Activated CD4-positive, alpha-beta T cell treated with anti-CD3 and anti-CD28 coated beads for 1 hour (primary cell): ENCODE measurements at places on chromosomes 1 and 21.

DNA sequence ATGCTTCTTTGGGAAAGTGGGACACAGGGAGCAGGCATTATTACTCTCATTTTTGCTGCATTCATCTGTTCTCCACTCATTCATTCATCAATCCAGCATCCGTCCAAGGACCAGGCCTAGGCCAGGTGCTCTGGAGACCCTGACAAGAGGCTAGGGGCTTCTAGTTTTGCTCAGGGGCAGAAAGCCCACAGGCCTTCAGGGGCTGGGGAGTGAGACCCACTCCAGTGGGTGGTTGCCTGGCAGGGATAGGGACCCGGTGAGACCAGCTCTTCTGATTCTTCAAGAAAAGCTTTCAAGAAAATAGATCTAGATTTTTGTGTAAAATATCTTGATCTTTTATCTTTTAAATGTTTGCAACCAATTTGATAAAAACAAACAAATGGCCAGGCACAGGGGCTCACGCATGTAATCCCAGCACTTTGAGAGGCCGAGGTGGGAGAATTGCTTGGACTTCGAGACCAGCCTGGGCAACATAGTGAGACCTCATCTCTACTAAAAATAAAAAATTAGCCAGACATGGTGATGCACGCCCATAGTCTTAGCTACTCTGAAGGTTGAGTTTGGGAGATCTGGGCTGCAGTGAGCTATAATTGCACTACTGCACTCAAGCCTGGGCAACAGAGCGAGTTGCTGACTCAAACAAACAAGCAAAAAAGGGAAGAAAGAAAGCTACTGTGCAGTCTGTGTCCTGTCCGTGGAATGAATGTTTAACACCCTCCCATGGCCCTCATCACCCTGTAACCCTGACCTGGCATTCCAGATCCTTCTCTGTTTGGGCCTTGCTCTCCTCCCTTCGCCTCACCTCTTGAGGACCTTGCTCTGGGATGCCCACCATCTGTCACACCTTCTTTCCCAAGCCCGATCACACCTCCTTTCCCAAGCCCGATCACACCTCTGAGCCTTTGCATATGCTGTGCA is 17.3 kb upstream of the LRP8 start:
- no peak for DNase-seq

DNA sequence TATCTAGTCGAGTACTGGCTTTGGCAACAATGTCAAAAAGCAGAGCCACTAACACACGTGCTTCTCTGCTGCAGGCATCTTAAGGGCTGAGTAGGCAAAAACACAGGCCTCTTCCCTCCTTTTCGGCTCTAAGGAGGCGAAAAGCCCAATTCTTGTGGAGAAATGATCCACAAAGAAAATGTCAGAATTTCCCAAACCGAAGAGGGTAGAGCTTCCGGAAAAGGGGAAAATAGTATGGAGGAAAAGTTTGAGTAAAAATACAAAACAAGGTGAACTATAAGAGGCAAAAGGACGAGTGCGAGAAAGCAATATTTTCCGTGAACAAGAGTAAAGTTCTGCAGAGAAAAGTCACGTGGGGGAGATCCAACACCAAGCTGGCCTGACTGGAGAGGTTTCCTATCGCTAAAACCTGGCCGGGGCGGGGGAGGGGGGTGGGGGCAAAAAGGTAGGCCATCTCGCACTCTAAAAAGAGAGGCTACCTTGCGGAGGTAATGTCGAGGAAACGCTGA is 551 bp downstream of the ZRANB2 start:
- no peak for DNase-seq

- DNase-seq: no peak
Measured at GRCh38 chr1:14338509-14338908, 260.0 kb upstream of the KAZN start.

DNA sequence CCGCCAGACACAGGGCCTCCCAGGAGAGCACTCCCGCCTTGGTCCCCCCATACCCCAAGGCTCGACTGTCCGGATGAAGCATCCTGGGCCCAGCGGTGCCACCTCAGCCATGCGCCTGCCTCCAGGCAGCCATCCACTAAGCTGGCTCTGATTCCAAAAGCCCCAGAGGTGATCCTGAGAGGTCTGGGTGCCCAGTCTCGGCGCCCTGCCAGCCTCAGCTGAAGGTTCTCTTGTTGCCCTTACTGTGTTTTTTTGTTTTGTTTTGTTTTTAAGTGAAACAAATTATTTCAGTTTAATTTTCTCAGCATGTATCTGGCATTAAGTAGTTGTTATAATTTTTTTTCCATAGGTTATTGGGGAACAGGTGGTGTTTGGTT is 44.9 kb downstream of the NUAK2 start:
- DNase-seq: no peak

GRCh38 chr1:21182181-21182731 is 5.6 kb upstream of the EIF4G3 start:
- DNase-seq: no peak

DNA sequence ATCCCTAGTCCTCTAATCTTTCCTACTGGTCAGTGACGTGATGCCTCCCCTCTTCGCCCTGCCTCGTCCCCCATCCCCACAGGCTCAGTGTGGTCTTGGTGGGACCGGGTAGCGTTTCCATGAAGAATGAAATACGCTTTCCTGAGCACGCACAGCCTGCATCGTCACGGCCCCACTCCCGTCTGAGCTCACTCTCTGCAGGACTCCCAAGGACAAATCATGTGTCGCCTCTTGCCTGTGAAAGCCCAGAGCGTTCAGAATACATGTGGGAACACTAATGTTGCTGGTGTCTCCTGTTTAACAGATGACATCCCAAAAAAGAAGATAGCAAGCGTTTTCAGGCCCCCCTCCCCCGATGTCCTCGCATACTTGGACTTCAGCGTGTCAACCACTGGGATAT is 49.2 kb downstream of the S100B start:
- DNase-seq: no peak

- DNase-seq: no peak
Measured at GRCh38 chr21:34949499-34949898, 99.6 kb downstream of the RUNX1 start.

DNA sequence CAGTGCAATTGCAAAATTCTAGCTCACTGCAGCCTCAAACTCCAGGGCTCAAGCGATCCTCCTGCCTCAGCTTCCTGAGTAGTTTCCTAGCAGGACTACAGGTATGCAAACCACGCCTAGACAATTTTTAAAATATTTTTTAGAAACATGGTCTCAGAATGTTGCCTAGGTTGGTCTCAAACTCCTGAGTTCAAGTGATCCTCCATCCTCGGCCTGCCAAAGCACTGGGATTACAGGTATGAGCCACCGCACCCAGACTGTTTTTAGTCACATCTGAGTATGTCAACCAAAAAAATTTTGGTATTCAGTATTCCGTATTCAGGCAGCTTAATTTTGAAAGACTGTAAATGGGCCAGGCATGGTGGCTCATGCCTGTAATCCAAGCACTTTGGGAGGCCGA is 11.2 kb downstream of the TARBP1 start:
- DNase-seq: no peak

- DNase-seq: no peak
Measured at GRCh38 chr1:17774452-17774851, 19.3 kb downstream of the ACTL8 start.

GRCh38 chr1:65170511-65171142 is 22.6 kb downstream of the AK4 start:
- no peak for DNase-seq

- no peak for DNase-seq
Measured at GRCh38 chr1:186754542-186755145, 74.1 kb upstream of the PLA2G4A start.

GRCh38 chr1:206457408-206458120 is 12.7 kb upstream of the IKBKE start:
- no peak for DNase-seq

DNA sequence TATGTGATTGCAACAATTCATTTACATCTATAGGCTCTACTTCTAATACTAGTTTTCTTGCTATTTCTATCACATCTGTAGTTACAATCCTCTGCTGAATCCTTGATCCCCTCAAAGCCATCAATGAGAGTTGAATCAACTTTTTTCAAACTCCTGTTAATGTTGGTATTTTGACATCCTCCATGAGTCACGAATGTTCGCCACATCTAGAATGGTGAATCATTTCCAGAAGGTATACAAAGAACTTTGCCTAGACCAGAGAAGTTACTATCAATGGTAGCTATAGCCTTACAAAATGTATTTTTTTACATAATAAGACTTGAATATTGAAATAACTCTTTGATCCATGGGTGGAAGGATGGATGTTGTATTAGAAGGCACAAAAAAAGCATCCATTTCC is 110.0 kb downstream of the AMY1C start:
- no peak for DNase-seq

DNA sequence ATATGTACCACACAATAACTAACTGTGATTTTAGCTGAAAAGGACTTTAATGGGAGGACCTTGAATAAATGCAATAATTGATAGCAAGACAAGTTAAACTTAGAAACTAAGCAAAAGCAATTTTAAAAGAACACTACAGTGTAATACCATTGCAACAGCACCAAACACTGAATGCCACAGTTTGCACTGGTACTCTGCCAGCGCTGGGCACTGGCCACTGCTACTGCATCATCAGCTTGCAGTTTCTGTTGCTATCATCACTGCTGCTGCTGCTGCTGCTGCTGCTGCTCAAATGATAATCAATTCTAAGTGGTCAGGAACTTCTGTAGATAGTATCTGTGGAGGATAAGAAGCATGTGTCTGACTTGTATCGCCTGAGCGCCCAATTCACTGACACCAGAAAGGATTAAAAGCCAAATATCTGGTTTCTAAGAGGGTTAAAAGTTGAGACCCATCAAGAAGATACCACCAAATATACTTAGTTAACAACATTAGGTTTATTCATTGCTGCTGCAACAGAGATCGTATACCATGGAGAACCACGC is 306.9 kb downstream of the LRRC40 start:
- DNase-seq: no peak

GRCh38 chr1:39729842-39730241 is 8.8 kb upstream of the PPIE start:
- no peak for DNase-seq

DNA sequence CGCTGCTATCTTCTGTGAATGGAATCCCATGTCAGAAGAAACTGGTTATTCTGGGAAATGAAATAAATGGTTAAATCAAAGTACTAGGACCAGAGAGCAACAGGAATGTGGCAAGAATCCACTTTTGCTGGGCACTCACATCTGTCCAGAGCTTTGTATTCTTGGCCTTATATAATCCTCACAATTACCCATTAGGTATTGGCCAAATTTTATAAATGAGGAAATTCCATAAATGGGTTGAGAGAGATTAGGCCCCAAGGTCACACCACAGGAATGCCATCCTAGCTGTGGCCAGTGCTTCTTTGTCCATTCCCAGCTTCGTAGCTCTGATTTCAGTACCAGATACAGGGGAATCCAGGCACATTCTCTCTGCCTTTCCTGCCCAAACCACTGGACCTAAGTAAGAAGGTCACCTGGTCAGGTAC is 76.1 kb upstream of the HOOK1 start:
- no peak for DNase-seq

DNA sequence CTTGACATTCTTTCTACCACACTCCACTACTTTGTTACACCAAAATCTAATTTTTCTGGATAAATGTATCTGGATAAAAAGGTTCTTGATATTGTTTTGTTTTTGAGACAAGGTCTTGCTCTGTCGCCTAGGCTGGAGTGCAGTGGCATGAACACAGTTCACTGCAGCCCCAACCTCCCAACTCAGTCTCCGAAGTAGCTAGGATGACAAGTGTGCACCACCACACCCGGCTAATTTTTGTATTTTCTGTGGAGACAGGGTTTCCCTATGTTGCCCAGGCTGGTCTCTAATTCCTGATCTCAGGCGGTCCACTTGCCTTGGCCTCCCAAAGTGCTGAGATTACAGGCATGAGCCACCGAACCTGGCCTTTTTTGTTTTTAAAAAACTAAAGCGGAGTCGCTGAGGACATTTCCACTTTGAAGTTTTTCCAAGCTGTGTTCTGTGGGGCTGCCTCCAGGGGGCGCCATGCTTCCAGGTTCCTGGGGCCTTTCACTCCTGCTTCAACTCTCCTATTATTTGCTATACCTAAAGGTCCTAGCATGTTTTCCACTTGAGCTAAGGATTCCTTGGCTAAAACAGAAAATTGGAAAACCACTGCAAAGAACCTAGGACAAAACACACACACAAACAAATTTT is 14.1 kb upstream of the NCMAP start:
- DNase-seq: no peak

DNA sequence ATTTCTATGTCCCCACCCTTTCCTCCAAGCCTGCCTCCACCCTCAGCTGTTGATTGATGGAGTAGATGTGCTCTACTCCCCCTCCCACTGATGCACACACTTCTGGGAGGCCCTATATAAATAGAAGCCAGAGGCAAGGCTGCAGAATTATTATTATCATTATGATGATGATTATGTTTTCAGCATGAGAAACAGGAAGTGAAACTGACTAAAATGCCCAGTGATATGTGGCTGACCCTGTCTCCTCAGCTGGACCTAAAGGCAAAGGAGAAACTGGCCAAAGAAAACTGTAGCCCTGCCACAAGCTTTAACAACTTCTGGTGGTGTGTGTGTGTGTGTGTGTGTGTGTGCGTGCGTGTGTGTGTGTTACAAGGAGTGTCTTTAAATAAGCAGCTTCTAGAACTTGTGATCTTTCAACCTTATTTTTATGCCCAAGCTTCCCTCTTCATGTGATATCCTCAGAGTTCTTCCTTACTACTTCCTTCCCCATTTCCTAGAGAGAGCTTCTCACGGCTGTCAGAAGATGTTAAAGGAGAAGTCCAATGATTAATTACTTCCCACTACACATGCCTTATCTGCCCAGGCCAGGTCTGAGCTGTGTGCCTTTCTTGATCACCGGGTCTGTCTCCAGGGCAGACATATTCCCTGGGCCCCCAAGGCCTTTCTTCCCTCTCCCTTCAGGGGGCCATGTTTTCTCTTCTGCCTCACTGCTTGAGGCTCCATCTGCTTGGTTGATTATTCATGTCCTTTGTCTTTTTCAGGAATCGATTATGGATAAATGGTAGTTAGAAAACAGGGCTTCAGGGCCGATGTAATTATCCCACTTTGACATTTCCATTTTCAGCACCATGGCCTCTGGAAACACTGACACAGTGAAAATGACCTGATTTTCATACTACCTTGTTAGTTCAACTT is 11.6 kb upstream of the MAPKAPK2 start:
- DNase-seq: no peak

DNA sequence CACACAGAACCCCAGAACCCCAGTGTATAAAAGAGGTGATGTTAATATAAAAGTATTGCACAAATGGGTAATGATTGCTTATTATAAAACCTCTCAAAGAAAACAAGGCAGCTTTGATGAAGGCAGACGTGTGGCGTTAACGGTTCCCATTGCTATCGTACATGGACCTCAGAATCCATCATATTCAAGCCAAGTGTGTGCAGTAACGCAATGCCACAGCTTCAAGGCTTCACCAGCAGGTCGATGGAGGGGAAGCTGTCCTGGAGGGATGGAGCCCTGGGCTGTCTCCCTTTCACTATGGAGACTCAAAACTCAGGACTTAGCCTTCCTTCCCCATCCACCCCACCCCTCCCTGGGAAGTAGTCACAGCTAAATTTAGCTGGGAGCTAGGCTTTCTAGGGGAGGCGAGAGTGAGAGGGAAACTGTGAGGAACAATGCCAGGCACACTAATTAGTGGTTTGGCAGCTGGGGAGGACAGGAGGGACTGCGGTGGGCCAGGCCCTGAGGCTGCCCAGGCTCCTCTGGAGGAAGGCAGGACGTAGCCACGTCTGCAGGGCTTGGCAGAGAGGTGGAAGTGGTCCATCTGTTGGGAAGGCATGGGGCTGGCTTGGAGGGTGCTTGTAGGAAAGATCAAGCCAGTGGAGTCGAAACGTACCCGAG is 121.2 kb downstream of the HMGB4 start:
- DNase-seq: no peak

- DNase-seq: no peak
Measured at GRCh38 chr1:164466001-164466421, 93.0 kb upstream of the PBX1 start.

- DNase-seq: no peak
Measured at GRCh38 chr1:208163539-208163938, 80.6 kb downstream of the PLXNA2 start.

GRCh38 chr1:202932476-202932875 is 5.4 kb upstream of the KLHL12 start:
- DNase-seq: no peak
